ENCODE measurements at places on chromosomes 16 and 17. TPM values are rescaled to one million over a fixed set of nuclear protein-coding genes. Genes with fewer than 3 reads are reported as not detected.

DNA sequence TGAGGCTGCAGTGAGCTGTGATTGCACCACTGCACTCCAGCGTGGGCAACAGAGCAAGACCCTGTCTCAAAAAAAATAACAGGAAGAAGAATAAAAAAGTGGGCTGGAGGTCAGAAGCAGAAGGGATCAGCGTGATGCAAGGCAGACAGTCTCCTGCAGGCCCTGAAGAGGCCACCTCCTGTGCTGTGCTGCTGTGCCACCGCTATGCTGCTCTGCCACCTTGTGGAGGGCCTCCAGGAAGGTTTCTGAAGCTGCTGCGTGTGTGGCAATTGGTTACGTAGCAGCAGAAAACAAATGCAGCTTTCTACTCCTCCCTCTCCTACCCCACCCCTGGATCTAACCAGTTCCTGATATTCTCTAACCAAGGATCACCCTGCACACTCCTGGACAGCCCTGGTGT, 815.5 kb downstream of the KCNJ18 start:
- DNase-seq: no peak

DNA sequence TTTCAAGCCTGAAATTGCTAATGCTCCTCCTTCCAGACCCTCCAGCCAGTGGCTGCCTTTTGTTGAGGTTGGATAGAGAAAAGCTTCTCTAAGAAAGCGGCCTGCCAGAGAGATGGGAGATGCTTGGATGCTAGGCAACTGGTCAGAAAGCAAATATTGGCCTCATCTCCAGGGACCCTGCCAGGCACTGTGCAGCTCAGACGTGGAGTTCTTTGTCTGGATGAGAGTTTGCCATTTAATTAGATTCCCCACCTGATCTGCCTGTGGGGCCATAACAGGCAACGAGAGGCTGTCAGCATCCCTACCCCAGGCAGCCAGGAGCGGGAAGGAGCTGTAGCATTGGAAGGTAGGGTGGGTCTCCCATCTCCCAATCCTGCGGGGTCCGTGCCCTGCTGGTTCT, 52.7 kb downstream of the ASIC2 start:
- no peak for DNase-seq

GRCh38 chr17:55743103-55743679, 7.7 kb upstream of the PCTP start:
- DNase-seq: no peak

- DNase-seq: no peak
Observed at GRCh38 chr17:74390680-74391653, 23.7 kb downstream of the GPR142 start.

DNA sequence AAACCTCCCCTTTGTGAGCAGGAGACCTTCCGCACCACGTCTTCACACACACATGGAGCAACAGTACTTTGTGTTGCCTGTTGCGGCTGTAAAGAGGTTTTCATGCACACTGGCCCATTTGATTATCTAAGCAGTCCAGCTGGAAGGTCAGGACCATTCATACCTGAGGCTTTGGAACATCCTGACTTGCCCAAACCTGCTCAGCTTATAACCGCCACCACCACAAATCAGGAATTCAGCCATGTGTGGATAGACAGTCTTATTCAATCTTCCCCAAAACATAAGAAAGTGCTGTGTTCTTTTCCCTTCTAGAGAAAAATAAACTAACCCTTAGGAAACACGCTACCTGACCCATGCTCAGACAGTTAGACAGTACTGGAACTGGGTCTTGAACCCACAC, 81.6 kb upstream of the XYLT1 start:
- DNase-seq: no peak

DNA sequence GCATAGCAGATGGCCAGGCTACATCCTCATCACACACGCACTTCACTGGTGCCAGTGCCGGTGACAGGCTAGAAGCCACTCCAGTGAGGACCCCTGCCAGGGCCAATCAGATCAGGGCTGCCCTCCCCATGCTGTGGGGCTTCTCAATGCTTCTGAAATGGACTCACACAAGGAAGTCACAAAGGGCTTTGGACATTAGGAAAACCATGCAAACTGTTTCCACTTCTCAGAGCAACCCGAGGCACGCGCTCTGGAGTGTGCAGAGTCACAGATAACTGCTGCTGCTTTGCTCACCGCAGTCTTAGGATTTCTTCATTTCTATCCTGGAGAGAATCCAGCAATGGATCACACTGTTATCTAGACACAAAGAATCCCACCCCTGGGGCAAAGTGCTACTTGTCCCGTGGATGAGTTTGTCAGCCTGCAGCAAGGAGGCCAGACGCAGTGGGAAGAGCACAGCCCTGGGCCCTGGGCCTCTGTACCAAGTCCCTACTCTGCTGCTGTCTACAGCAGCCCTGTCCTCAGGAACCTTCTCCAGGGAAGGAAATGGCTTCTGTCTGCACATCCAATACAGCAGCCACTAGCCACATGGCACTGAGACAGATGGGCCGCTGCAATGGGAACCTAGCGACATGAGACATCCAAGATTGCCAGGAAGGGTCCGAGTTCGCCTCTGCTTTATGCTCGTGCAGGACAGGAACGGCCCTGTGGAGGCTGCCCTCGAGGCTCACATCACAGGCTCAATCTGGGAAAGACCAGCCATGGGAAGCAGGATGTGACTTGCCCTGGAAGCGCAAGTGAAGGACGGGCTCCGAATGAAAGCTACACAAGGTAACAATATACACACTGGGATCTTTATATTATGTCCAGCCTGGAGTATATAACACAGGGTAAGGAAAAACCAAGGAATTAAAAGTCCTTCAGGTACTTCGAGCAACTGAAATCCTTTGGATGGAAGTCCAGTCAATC, 169.3 kb downstream of the ZFHX3 start:
- no peak for DNase-seq

GRCh38 chr17:44361292-44362260, 2.1 kb downstream of the FAM171A2 start:
- DNase-seq: no peak

DNA sequence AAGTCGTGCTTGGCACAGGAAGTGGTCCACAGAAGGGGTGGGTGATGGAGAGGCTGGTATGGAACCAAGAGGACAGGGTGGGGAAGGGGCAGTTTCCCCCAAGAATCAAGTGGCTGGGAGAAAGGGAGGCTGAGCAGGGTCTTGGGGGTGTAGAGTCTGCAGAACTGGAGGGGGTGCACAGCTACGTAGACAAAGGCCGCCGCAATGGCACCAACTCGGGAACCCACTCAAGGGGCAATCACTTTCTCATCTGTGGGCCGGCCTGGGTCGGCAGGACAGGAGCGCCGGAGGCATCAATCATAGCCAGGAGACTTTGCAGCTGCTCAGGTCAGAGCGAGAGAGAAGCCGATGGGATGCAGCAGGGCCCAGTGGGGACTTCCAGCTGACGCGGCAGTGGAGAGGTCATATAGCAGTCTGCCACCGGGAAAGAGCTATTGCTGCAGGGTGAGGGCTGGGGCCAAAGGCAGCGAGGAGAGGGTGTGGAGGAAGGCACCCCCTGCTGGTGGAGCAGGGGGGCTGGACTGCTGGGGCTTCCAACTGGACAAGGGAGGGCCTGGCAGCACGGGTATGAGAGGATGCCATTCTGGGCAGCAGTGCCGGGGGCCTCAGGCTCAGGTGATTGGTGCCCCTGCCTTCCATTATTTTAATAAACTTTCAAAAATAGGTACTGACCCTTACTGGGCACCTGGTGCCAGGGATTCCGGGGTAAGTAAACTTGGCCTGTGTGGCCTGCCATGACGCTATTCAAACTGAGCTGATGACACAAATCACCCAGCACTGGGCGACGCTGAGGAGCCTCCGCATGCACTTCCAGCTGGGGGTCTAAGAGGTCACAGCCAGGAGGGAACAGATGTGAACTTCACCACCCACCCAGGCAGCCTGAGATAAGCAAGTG, 52.5 kb upstream of the MTSS2 start:
- DNase-seq: no peak

DNA sequence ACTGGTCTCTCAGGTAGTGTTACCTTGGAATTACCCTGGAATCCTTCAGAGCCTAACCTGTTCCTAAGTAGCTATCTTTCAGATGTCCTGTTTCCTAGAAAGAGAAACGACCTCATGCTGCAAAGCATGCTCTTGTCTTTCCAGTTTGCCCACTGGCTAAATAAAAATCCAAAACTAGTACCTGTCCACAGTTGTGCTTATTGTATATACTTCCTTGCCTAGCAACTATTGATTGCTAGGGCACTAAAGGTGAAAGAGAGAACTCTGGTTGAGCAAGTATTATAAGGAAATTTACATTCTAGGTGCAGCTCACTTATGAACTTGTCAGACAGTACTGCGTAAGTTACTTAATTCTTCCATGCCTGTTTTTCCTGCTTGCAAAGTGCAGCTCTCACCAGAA, 38.5 kb downstream of the LIG3 start:
- no peak for DNase-seq

GRCh38 chr16:75065521-75066149, 50.9 kb downstream of the LDHD start:
- DNase-seq: no peak

GRCh38 chr17:373613-374230, 21.1 kb upstream of the RPH3AL start:
- DNase-seq: no peak

GRCh38 chr16:76577003-76577402, 299.8 kb downstream of the CNTNAP4 start:
- no peak for DNase-seq

- no peak for DNase-seq
Observed at GRCh38 chr16:76910931-76911330, 280.1 kb upstream of the MON1B start.

GRCh38 chr17:64244165-64244564, 18.9 kb downstream of the TEX2 start:
- DNase-seq: no peak

DNA sequence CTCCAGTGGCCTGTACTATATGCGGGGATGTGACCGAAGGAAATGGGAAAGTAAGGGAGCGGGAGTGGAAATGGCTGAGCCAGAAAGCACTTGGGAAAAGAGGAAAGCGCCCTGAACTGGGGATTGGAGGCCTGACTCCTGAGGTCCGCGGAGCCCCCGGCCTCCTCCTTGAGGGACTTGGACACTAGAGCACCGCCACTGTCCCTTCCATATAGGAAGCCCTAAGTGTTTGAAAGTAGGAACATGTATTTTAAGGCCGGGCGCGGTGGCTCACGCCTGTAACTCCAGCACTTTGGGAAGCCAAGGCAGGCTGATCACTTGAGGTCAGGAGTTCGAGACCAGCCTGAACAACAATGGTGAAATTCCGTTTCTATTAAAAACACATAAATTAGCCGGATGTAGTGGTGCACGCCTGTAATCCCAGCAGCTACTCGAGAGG, 530 bp upstream of the ZDHHC7 start:
- no peak for DNase-seq

GRCh38 chr17:68812876-68813584, 142.2 kb downstream of the ABCA8 start:
- peak; percentile 70 for DNase-seq

GRCh38 chr17:44385287-44386181, 3.9 kb downstream of the ITGA2B start:
- no peak for DNase-seq

GRCh38 chr16:23082161-23082788, 67.0 kb downstream of the USP31 start:
- DNase-seq: no peak

DNA sequence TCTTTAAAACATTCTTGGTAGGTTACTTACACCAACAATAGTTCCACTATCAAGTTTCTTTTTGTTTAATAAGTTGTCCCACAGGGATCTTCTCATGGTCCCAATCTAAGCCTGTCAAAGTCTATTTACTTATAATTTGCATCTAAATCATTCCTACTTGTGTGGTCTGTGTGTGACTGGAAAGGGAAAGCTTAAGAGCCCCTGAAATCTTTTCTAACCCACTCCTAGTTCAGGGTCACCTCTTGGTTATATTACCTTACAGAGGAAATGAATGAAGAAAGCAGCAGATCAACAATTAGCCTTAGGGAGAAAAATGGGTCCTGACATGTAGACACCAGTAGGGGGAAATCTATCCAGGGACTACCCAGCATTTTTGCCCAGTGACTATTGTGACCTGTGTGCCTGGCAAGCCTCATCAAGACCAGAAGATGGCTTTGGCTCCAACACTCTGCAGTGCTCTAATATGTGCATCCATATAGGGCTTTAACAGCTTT, 110.4 kb upstream of the HAS3 start:
- DNase-seq: peak; percentile 19

GRCh38 chr17:49595980-49596379, 20.3 kb downstream of the NXPH3 start:
- DNase-seq: no peak

- DNase-seq: peak; percentile 12
Observed at GRCh38 chr17:9206741-9207332, 185.5 kb downstream of the NTN1 start.

DNA sequence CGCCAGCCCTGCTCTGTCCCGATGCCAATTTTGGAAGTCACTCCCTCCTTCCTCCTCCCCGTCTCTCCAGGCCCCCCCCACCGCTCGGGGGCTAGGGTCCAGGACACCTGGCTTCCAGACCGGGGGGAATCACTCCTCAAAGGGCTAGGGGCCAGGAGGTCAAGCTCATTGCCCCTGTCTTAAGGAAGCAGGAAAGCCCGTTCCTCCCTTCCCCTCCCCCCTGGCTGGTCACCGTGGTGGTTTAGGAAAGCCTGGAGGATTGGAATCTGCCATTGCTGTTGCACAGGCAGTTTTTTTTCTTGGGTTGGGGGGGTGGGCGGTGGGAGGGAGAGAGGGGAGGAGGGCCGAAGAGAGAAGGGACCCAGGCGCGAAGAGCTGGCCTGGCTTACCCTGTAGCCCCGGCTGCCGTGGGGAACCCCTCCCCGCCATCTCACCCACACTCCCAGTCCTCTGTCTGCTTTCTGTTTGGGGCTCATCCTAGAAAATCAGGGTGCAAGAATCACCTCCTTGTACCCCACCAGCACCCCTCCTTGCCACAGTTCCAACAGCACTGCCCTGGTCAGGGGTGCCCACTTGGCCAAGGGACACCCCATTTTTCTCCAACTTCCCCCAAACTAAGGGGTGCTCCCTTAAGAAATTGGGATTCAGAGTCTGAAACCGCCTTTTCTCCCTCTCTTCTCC, 2.9 kb upstream of the BCL6B start:
- DNase-seq: no peak

Gene CD300LB
- polyA plus RNA-seq: 0.15 TPM

Gene TNFRSF13B
- not detected for polyA plus RNA-seq

Gene SLC16A13
- polyA plus RNA-seq: 4.0 TPM

Gene NDUFAF8
- polyA plus RNA-seq: 39.9 TPM

Gene STH
- not detected for polyA plus RNA-seq

Gene ESRP2
- 33.5 TPM for polyA plus RNA-seq

Gene RHBDL1
- polyA plus RNA-seq: 1.7 TPM

Gene LRRC37A
- 7.8 TPM for polyA plus RNA-seq

Gene PRAC1
- polyA plus RNA-seq: not detected

Gene CDRT15L2
- not detected for polyA plus RNA-seq

Gene NLK
- 55.4 TPM for polyA plus RNA-seq

Gene CIITA
- 4.4 TPM for polyA plus RNA-seq
